Mononuclear cell (primary cell): ENCODE measurements at places on chromosomes 3 and 15. TPM values are rescaled to one million over a fixed set of nuclear protein-coding genes. Genes with fewer than 3 reads are reported as not detected.

Gene OR5K2
- total RNA-seq = not detected

Gene COL8A1
- not detected for total RNA-seq

Gene ROBO2
- total RNA-seq = under 0.01 TPM

Gene PLSCR2
- not detected for total RNA-seq

Gene PPP1R14D
- not detected for total RNA-seq

Gene RAB6B
- total RNA-seq = 0.52 TPM

Gene RLBP1
- not detected for total RNA-seq

Gene GOLGA8H
- total RNA-seq = 0.21 TPM

Gene RTP3
- 0.10 TPM for total RNA-seq

Gene TTLL13
- total RNA-seq = 0.31 TPM

Gene MORC1
- total RNA-seq = 0.84 TPM

Gene CHRM5
- total RNA-seq = not detected

Gene TM4SF1
- total RNA-seq = 0.84 TPM

Gene FBLN2
- total RNA-seq = 0.73 TPM

Gene LRRC34
- total RNA-seq = 0.73 TPM

Gene MNS1
- total RNA-seq = not detected

Gene C3orf33
- 2.3 TPM for total RNA-seq

Gene MESP2
- total RNA-seq = not detected

Gene TATDN2
- total RNA-seq = 27.8 TPM

Gene SCN11A
- under 0.01 TPM for total RNA-seq

Gene PHLDB2
- total RNA-seq = 14.1 TPM

Gene U2SURP
- total RNA-seq = 236 TPM

Gene PTH1R
- not detected for total RNA-seq

Gene GOLGA8A
- 59.4 TPM for total RNA-seq
